H1 (cell line): ENCODE measurements at places on chromosomes 3 and 15.

- H3K4me3 ChIP-seq: no peak overlapping the region
- no peak overlapping the region for H3K27ac ChIP-seq
- H3K27me3 ChIP-seq: no peaks in the 10 kb centered on the region
- no peaks in the 10 kb centered on the region for H3K36me3 ChIP-seq
- H3K4me1 ChIP-seq: no peaks in the 10 kb centered on the region
These were observed 1595.6 kb downstream of the SI start for GRCh38 chr3:163482695-163483094.

DNA sequence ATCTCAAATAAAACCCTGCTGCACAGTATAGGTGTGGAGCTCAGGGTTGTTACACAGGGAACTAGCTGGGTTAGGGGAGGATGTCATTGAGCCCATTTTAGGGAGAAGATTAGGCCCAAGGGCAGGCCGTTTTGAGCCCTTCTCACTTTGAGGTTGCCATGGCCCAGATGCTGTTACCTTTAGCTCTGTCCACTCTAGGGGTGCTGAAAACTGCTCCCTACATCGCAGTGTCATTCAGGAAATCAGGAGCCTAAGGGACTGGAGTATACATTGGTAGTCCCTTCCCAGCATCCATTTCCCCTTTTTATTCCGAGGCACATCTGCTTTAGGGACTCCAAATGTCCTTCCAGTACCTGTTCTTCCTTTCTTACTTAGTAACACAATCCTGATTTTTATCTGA, 79.0 kb upstream of the SELENOK start:
- H3K27me3 ChIP-seq: no peaks in the 10 kb centered on the region
- no peaks in the 10 kb centered on the region for H3K4me1 ChIP-seq
- no peak overlapping the region for H3K4me3 ChIP-seq
- no peaks in the 10 kb centered on the region for H3K36me3 ChIP-seq

- H3K27me3 ChIP-seq: no peaks in the 10 kb centered on the region
- H3K36me3 ChIP-seq: no peaks in the 10 kb centered on the region
- no peak overlapping the region for H3K27ac ChIP-seq
- DNase-seq: no peak
- no peaks in the 10 kb centered on the region for H3K4me1 ChIP-seq
These were observed 44.4 kb downstream of the ITGA11 start for GRCh38 chr15:68387381-68388143.

DNA sequence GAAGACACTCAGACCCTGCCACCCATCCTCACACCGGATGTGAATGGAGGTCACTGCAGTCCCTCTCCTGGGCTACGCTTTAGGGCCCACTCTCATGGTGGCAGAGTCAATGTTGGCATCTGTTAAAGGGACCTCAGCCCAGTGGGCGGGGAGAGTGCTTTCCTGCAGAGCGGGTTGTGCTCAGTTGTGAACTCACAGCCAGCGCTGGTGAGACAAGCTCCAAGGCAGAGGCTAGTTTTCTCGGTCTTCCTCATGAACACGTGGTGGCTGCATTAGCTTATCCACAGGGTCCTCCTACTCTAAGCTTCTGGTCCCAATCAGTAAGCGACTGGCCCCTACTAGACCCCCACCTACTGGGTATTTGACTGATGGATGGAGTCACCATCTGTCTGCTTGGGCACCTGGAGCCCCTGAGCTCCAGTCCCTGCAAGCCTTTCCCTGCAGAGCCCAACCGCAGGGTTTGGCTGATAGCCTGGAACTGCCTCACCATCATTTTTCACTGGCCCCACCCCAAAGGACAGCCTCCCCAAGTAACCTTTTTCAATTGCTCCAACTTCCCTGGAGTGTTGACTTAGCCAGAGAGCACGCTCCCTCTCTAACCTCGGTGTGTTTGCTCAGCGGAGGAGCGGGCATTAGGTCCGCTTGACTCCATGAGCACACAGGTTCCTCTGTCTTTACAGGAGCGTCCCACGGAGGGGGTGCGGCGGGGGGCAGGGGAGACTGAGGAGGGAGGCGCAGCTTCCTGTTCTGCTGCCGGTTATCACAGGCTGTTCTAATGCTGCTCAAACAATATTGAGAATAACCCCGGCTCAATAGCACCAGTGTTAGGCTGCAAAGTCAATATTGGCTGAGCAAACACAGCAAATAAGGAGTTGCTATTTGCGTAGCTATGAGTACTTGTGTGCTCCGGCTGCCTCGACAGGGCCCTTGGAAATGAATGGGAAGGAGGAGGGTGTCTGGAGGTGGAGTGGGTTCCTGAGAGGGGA, 141.7 kb downstream of the RPLP1 start:
- no peaks in the 10 kb centered on the region for H3K4me1 ChIP-seq
- H3K36me3 ChIP-seq: no peaks in the 10 kb centered on the region
- no peak for DNase-seq
- H3K4me3 ChIP-seq: no peak overlapping the region

GRCh38 chr3:46154311-46154710, 53.8 kb downstream of the CCR1 start:
- DNase-seq: no peak
- no peak overlapping the region for H3K27ac ChIP-seq
- no peaks in the 10 kb centered on the region for H3K4me1 ChIP-seq
- no peaks in the 10 kb centered on the region for H3K27me3 ChIP-seq

DNA sequence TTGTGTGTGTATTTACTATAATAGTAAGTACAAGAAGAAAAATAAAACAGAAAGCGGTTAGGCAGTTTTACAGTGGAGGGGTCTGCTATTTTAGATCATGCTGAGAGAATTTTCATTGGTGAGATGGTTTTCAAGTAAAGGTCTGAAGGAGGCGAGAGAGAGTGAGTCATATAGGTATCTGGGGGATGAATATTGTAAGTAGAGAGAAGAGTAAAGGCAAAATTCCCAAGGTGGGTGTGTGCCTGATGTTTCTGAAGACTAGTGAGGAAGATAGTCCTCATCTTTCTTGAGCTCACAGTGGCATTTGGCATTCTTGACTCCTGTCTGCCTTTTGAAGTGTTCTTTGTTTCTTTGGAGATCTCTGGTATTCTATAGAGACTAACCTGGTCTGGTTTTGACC, 38.6 kb downstream of the CRYBG3 start:
- no peaks in the 10 kb centered on the region for H3K4me1 ChIP-seq
- no peak overlapping the region for H3K4me3 ChIP-seq
- no peak overlapping the region for H3K27ac ChIP-seq
- H3K36me3 ChIP-seq: no peaks in the 10 kb centered on the region
- peaks cover 1% of the 10 kb centered on the region for H3K27me3 ChIP-seq

DNA sequence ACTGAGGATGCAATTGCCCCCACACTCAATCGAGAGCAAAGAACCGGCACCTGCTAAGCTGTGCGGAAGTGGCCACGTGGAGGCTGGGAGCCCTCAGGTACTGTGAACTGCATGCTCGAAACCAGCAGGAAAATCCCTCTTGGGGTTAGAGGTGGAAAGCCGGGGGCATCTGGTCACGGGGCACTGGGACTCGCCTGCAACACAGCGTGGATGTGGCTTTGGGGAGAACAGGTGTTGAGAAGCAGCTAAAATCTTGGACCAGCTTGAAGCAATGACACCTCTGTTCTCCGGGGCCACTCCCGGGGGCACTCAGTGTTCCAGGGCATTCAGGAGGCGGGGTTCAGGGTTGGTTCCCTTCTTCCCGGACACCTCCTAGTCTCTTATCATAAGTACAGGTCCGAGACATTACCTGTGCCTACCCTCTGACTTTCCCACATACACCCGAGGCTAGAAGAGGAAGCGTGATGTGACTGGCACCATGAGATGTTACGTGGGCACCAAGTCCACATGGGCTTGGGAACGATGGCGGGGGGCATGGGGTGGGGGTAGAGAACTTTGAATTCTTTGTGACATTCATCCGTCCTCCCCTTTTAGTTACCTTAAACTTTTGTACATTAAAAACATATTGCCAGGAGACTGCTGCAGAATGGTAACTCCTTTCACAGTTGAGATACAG, 172.0 kb downstream of the ADAMTS17 start:
- H3K36me3 ChIP-seq: no peaks in the 10 kb centered on the region
- H3K27me3 ChIP-seq: no peaks in the 10 kb centered on the region
- H3K4me3 ChIP-seq: no peak overlapping the region
- H3K4me1 ChIP-seq: no peaks in the 10 kb centered on the region
- H3K27ac ChIP-seq: no peak overlapping the region

DNA sequence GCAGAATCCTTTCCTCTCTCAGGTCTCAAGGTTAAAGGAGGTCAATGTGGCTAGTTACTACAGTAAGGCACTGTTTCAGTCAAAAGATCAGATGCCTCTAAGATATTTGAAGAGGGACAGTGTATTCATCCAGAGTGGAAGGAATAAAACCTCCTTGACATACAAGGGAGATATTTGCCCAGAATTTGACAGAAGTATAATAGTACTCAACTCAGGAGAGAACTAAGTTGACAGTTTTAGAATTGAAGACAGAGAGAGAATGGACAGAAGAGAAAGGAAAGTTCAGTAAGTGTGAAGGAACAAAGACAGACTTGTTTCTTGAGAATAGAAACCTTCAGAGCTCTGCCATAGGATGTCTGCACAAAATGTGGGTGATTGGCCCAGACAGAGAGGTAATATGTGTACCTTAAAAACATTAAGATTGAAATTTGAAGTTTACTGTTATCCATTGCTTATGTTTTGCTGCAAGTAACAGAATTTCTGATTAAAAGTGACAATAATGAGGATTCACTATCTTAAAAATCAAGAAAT, 507.1 kb downstream of the IGSF11 start:
- no peaks in the 10 kb centered on the region for H3K36me3 ChIP-seq
- H3K4me1 ChIP-seq: no peaks in the 10 kb centered on the region
- no peaks in the 10 kb centered on the region for H3K27me3 ChIP-seq
- no peak overlapping the region for H3K4me3 ChIP-seq
- no peak for DNase-seq

GRCh38 chr3:125654526-125654925, 59.2 kb upstream of the OSBPL11 start:
- no peak overlapping the region for H3K27ac ChIP-seq
- H3K4me3 ChIP-seq: no peak overlapping the region
- peaks cover 5% of the 10 kb centered on the region for H3K4me1 ChIP-seq
- no peaks in the 10 kb centered on the region for H3K36me3 ChIP-seq
- H3K27me3 ChIP-seq: no peaks in the 10 kb centered on the region
- DNase-seq: peak; percentile 22
